ENCODE measurements at places on chromosomes 7 and 10.

- peak; percentile 47 for DNase-seq
Observed at GRCh38 chr7:87797798-87798403, 78.3 kb downstream of the SLC25A40 start.

GRCh38 chr7:111268941-111269340, 178.0 kb downstream of the LRRN3 start:
- no peak for DNase-seq

- no peak for DNase-seq
Observed at GRCh38 chr10:71278691-71279588, 40.1 kb upstream of the SLC29A3 start.

GRCh38 chr7:118372530-118372929, 148.0 kb downstream of the ANKRD7 start:
- DNase-seq: no peak

GRCh38 chr10:111211706-111212105, 134.9 kb downstream of the ADRA2A start:
- peak; percentile 2 for DNase-seq

DNA sequence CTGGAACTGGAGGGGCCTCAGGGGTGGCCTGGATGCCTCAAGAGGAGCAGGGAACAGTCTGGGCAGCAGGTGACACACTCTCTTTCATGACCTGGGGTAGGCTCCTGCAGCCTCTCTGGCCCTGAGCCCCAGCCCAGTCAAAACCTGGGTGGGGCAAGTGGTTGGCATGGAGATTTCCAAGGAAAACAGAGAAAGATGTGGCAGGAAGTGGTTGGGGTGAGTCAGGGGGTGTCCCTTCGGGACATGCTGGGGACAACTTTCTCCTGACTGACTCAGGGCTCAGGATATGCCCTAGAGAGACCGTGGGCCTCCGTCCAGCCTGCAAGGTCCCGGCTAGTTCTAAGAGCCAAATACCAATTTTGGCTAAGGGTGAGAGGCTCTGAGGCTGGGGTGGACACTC, 2.9 kb downstream of the AQP1 start:
- peak; percentile 33 for DNase-seq

DNA sequence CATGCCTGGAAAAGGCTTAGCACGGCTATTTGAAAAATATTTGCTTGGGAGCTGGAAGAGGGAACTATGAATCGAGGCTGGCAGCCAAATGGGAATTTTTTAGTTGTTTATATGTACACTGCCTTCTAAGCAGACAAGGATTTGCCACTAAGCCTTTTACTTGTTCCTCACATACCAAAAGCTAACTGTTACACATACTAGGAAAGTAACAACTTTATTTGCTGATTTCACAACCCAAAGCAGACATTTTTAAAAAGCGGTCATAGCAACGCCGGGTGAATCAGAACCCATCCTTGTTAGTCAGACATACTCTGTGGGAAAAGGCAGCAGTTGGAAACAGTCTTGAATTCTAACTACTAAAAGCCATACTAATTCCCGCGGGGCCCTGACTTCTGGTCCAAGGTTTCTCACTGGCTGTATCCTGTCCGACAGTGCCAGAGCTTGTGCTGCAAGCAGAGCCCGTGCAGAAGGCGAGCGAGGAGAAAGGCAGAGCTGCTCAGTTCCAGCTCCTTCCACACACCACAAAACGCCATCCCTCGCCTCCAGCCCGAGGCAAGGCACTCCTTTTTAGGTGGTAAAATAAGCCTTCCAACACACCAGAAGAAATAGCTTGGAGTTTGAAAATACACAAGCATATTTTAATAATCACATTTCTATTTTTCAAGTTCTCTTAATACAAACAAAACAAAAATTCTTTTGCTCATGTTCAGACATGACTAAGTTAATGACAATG, 89.2 kb downstream of the RNF216 start:
- DNase-seq: peak; percentile 98

- peak; percentile 26 for DNase-seq
Observed at GRCh38 chr7:99083068-99083651, 60.7 kb downstream of the SMURF1 start.

- DNase-seq: no peak
Observed at GRCh38 chr10:87668324-87669074, 8.8 kb downstream of the PAPSS2 start.

GRCh38 chr7:141074997-141075396, 1.1 kb downstream of the TMEM178B start:
- DNase-seq: no peak

Data from IMR-90 (cell line).